ENCODE measurements at places on chromosomes 5 and 9.

DNA sequence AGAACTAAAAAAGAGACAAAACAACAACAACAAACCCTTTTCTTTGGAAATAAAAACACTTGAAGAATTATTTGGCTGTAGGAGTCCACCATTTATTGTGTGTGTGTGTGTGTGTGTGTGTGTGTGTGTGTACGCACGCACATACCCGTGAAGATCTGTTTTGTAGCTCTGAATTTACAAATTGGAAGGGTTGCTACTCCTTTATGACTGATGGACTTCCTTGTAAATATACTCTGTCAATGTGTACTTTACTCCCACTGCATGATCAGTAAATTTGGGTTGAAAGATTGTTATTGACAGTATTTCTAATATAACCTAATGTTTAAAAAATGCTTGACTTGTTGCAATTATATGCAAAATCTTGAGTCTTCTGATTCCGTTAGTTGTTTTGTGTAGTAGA is 148.1 kb downstream of the ATG10 start:
- DNase-seq, result no peak

DNA sequence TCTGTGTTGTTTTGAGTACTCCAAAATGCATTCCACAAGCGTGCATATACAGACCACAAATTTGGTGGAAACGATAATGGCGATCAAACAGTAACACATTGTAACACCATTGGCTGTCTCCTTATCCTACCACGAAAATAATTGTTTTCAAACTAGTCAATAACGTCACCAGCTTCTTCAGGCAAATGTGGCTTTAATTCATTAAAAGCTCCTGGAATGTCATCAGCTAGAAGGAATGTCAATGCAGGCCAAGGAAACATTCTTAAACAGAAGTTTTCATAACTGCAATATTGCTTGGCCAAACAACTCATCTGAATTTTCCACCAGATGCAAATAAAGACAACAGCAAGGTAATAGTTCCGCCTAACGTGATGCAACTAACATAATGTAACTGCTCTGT is 71.6 kb upstream of the XPA start:
- DNase-seq, result no peak

GRCh38 chr5:73286896-73287295 is 113.9 kb downstream of the TMEM174 start:
- no peak for DNase-seq

GRCh38 chr9:81032831-81033230 is 656.5 kb downstream of the TLE1 start:
- no peak for DNase-seq

GRCh38 chr5:105639068-105639467 is 2031.7 kb downstream of the EFNA5 start:
- no peak for DNase-seq

- DNase-seq, result no peak
Measured at GRCh38 chr5:167488371-167488770, 803.1 kb upstream of the WWC1 start.

- no peak for DNase-seq
Measured at GRCh38 chr5:160824301-160825001, 27.6 kb downstream of the ATP10B start.

DNA sequence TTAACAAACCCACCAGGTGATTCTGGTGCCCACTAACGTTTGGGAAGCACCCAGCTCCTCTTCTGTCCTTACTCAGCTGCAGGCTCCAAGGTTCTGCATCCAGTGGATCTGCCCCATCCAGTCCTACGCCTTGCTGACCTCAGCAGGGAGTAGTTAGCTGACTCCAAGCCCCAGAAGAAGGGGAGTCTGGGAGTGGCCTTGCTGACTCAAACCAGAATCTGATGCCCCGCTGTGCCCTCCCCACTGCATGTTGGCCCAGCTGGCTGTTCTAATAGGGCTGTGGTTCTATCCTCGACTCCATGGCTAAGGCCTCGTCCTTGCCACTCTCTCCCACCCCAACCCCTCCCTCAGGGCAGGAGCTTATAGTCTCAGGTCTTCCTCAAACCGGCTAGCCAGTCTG is 136.3 kb downstream of the TTLL11 start:
- no peak for DNase-seq

- no peak for DNase-seq
Measured at GRCh38 chr5:16727755-16728325, 111.0 kb upstream of the RETREG1 start.

Data from G401 (cell line).